ENCODE measurements at places on chromosomes 6 and 20.
A peak's percentile ranks its signal among the peaks of the same experiment; 100 is the strongest.

DNA sequence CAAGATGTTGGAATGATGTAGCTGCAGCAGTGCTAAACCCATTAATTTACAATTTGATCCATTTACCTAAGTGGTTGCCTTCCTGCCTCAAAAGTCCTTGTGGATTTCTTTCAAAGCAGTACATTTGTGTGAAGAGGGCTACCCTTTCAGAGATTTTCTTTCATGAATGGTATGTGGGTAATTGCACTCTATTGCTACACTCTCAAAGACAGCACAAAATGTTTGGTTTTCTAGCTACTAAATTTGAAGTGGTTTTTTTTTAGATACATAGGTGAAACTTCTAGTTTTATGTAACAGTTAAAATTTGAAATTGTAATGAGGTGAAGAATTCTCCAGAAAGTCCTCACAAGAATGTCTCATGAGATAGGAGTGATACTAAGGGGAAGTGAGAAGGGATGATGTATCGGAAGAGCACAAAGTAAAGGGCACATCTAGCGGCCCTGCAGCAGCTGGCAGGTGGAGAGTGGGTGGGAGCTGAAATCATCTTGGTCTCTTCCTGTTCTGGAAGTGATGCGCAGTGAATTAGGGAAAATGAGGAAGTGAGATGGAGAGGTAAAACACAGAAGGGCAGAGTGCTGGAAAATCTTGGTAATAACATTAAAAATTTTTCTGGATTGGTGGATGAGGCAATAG lies 236.8 kb upstream of the MAN1A1 start:
- no peak for DNase-seq

DNA sequence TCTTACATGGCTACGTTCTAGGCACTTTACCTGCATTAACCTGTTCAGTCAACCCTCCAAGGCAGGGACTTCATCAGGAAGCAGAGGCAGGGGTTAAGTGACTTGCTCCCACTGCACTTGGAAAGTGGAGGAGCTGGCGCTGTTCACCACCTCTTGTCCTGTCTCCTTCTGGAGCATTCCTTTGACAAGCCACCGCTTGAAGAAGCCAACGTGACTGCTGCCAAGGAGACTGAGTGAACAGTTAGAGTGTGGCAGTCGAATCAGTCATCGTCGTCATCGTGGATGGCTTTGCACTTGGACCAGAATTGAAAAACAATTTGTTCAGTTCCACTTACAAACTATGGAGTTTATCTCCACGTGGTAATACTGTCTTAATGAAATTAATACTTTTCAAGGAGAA lies 60.9 kb downstream of the TULP4 start:
- DNase-seq, result no peak

DNA sequence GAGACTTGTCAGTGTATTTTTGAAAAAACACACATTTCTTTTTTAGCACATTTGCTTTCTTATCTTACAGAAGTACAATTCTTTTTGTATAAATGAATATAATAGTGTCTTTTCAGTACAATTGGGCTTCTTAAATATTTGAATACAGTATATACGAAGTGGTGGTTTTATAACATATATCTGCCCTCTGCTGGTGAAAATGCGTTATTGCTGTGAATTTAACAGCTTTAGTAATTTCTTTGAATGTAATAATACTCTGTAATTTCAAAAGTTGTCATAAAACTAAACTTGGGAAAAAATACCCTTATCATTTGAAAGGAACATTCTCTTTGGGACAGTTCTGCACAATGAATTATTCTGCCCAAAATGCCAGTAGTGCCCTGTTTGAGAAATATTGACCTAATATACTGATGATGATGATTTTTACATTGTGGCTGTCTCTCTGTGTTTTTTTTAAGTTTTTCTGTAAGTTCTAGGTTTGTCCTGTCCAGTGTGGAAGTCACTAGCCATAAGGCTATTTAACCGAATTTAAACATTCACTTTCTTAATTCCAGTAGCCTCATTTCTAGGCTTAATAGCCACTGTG lies 19.0 kb downstream of the SMAP1 start:
- no peak for DNase-seq

DNA sequence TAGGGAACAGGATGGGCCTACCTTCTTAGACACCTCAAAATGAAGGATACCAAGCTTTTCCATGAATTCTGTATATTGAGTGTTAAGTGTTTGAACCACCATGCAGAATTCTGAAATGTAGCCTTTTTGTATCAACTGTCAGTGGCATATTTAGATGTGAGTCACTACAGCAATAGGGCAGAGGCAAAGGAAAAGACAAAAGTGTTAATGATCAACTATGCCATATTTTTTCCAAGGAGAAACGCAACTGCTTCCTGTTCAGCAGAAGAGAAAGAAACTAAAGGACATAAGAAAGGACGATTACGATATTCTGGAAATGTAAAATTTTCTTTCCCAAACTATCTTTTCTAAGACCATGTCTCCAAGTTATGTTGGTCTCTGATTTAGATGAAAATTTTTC lies 104.6 kb upstream of the RSPO3 start:
- no peak for DNase-seq

DNA sequence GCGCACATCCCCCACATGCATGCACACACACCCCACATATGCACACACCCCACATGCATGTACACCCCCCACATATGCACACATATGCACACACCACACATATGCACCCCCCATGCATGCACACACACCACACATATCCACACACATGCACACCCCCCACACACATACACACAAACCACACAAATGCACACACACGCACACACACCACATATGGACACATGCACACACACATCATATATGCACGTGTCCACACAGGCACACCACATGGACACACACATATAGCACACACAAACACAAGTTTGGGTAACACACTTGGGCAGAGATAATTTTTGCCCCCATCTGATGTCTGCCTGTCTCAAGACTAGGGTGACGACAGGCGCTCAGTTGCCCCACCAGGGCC lies 8.3 kb downstream of the BHLHE23 start:
- DNase-seq, result no peak

DNA sequence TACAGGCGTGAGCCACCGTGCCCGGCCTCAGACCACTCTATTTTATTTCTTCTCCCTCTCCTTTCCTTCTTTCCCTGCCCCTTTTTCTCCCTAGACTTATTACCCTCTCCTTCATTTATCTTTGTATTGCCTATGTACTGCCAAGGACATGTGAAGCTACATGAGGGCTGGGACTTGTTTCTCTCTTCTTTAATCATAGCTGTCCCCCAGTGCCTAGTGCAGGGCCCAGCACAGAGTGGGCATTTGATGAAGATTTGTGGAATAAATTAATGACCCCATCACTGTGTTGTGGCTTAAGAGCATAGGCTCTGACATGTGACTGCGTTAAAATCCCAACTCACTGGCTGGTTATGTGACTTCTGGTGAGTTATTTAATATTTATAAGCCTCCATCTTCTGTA lies 6.0 kb downstream of the DOK5 start:
- DNase-seq, result no peak

- no peak for DNase-seq
These were observed 86.2 kb upstream of the PTPRK start for GRCh38 chr6:128606611-128607010.

- no peak for DNase-seq
These were observed 223.9 kb downstream of the PRL start for GRCh38 chr6:22072949-22073348.

GRCh38 chr6:132128424-132128823 lies 177.3 kb upstream of the CCN2 start:
- DNase-seq, result no peak

- DNase-seq, result no peak
These were observed 90.7 kb upstream of the SIRPA start for GRCh38 chr20:1804554-1804956.

DNA sequence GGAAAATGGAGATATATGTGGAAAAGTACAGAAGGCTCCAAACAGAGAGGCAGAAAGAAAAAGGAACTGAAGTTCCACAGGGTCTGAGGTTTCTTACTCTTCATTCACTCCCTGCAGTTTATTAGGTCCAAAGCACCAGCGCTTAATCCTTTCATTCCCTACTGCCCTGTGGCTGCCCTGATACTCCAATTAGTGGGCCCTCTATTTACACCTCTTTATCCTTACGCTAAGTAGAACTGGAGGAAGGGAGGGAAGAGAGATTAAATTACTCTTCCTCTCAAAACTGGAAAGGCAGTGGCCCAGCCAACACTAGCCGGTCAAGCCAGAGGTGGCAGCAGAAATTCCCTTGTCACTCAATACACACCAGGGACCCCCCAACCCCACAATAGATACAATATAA lies 20.4 kb downstream of the TRERF1 start:
- DNase-seq, result peak; percentile 11

DNA sequence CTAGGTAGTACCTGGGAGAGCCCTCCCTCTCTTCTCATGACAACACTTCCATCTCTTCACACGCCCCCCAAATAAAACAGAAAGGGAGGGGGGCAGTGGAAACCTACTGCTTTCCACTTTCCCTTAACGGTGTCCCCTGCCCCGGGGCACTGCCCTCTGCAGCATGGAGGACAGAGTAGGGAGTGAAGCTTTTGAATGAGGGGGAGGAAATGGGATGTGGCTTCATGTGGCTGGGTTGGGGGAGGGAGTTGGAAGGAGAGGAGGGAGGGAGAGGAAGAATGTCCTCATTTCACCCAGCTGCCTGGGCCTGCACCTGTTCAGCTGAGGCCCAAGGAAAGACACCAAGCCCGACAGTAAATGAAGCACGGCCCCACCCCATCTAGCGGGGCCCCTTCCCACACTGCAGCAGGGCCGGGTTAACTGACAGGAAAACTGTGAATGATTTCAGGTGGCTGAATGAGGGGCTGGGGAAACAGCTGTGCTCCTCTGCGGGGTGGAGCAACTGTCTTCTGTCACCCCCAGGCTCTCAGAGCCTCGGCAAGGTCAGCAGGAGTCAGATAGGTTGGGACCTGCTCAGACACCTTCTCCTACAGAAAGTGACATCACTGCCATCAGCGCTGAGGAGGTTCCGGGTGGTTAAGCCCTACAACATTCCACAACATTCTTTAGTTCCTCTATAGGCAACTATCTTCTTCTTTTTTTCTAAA lies 40.0 kb upstream of the TAF8 start:
- no peak for DNase-seq

- DNase-seq, result no peak
These were observed 79.7 kb downstream of the SMLR1 start for GRCh38 chr6:130906736-130907381.

DNA sequence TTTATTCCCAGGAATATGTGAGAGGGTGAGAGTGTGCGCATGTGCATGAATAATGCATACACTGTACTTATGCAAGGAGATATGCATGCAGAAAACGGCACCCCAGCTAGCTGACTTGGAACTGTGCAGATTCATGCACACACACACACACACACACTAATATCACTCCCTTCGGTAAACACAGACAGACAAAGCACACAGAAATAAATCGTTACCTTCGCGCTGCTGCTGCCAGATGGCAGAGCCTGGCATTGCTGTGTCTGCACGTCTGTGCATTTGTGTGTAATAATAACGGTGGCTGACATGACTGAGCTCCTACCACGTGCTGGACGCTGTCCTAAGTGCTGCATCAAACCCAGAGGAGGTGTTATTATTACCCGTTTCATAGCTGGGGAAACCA lies 36.8 kb downstream of the PREX1 start:
- DNase-seq, result peak; percentile 75

DNA sequence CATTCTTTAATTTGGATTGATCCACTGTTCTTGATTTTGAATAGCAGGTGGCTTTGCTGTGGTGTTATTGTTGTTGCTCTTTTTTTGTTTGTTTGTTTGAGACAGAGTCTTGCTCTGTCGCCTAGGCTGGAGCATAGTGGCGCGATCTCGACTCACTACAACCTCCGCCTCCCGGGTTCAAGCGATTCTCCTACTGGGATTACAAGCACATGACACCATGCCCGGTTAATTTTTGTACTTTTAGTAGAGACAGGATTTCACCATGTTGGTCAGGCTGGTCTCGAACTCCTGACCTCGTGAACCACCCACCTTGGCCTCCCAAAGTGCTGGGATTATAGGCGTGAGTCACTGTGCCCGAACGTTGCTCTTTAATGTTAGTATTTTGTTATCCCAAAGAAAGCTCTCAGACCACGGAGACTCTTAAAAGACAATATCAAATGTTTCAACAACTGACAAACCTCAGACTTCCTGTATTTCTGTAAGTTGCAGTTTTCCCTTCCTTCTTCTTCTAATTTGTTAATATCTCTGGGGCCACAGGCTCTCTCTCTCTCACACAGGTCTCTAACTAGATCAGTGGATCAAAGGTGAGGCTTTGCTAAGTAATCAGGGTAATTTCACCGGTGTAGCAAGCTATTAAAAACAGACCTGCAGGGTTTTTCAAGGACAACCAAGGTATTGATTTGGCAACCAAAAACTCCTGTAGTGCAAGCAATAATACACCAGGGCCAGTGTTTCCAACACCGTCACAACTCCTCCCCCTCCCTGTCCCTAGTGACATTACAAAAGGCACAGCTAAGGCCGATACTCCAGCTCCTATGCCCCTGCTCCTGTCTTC lies 48.8 kb upstream of the ZNF217 start:
- DNase-seq, result no peak

- DNase-seq, result peak; percentile 42
These were observed 173.8 kb downstream of the HIVEP2 start for GRCh38 chr6:142771162-142771561.

GRCh38 chr6:62640749-62641148 lies 354.7 kb upstream of the KHDRBS2 start:
- DNase-seq, result no peak

DNA sequence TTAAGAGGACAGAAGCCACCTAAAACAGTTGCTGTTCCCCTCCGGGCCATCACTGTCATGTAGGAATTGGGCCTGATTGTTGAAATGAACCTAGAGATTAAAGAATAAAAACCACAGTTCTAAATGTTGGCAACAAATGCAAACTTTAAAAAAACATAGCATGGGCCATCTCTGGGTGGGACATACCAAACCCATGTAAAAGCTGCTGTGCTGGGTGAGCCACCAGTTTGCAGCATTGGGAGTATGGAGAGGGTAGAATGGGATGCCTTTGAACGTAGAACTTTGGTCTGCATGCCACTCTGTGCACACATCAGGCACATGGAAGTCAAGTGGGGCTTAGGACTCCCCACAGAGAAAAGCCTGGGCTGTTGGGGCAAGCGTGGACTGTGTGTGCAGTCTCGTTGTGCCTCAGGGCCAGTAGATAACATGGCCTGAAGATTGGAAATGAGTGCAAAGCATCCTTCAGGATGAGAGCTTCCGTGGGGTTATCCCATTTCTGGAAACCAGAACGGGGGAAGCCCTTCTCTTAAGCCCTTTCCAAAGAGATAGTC lies 28.1 kb downstream of the EPB41L1 start:
- no peak for DNase-seq

- no peak for DNase-seq
These were observed 20.3 kb downstream of the TRAF3IP2 start for GRCh38 chr6:111585241-111585973.

GRCh38 chr6:40719671-40720374 lies 132.7 kb upstream of the LRFN2 start:
- DNase-seq, result no peak

GRCh38 chr6:12478921-12479320 lies 188.8 kb downstream of the EDN1 start:
- DNase-seq, result no peak

- no peak for DNase-seq
These were observed 1.0 kb downstream of the POU3F2 start for GRCh38 chr6:98835149-98836024.

GRCh38 chr6:149918151-149918905 lies 4.6 kb downstream of the RAET1G start:
- DNase-seq, result no peak

All from NCI-H524 treated with DMSO at 0.1 percent for 48 hours (cell line).